ENCODE measurements at places on chromosomes 4 and X.

DNA sequence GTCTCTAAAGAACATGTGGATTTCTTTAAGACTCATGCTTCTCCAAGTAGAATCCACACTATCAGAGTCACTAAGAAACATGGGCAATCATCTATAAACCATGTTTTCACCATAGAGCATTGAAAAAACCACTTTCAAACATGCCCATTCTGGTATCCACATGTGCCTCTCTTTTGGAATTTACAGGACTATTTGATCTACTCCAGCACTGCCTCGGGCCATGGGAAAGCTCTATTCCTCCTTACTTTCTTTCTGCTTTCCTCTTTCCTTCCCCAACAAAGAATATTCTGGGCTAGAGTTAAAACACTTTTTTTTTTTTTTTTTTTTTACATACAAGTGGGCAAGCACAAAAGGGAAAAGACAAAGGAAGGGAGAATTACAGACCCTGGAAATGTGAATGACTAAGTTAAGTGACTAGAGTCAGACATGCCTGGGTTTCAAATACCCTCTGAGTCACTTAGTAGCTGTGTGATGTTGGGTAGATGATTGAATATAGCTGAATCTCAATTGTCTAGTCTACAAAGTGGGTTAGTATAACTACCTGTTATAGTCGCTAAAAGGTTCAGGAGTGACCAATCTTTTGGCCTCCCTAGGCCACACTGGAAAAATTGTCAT is 847.7 kb upstream of the INTU start:
- no peak for DNase-seq

GRCh38 chrX:95893636-95894035 is 791.0 kb upstream of the DIAPH2 start:
- DNase-seq: no peak

- DNase-seq: no peak
These were observed 145.4 kb downstream of the QDPR start for GRCh38 chr4:17366496-17366895.

- DNase-seq: no peak
These were observed 34.6 kb upstream of the SORBS2 start for GRCh38 chr4:185846505-185847150.

- DNase-seq: no peak
These were observed 9.5 kb upstream of the GABRA2 start for GRCh38 chr4:46399440-46399839.

GRCh38 chr4:68654946-68655721 is 15.3 kb downstream of the UGT2B15 start:
- no peak for DNase-seq
